Nephron progenitor cell (in vitro differentiated cells): ENCODE measurements at places on chromosomes 16 and 17.
A peak's percentile ranks its signal among the peaks of the same experiment; 100 is the strongest.

DNA sequence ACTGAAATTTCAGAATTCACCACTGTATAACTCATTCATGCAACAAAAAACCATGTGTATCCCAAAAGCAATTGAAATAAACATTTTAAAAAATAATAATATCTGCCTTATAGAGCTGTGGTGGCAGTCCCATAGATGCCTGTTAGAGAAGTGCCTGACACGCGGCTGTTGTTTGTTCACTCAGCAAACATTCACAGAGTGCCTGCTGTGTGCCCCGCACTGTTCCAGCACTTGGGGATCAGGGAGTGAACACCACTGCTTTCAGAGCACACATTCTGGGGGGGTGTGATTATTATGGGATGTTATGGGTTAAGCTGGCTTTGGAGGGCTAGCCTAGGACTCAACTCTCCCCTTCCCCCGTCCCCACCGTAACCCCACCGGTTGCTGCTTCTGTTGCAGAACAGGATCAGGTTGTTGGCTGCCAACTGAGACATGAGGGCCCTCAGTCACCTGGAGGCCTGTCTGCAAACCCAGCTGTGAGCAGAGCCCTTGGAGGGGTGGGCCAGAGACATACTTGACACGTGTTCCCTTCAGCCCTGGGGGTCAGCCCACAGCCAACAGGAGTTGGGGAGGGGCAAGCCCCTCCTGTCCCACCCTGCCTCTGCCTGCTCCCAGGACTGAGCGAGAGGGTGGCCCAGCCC lies 103.3 kb upstream of the CIBAR2 start:
- DNase-seq, result no peak

GRCh38 chr16:397736-398332 lies 835 bp downstream of the NME4 start:
- DNase-seq, result peak; percentile 80

GRCh38 chr17:42179911-42180410 lies 981 bp downstream of the KCNH4 start:
- peak; percentile 90 for DNase-seq

DNA sequence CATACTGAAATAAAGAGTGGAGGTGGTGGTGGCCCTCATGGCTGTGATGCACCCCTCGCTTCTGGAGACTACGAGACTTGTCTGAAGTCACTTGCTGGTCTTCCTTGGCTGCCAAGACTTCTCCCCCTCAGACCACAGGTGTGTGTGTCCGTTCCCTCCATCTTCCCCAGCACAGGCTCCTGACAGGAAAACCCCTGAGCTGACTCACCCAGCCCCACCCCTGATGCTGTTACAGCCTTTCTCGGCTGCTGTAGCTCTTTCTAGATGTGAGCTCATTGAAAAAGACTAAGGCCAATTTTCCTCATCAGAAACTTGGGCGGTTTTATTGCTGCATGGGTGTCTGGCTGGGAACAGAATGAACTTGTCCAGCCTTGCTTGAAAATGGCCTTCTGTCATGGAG lies 296.9 kb downstream of the TMEM114 start:
- no peak for DNase-seq

DNA sequence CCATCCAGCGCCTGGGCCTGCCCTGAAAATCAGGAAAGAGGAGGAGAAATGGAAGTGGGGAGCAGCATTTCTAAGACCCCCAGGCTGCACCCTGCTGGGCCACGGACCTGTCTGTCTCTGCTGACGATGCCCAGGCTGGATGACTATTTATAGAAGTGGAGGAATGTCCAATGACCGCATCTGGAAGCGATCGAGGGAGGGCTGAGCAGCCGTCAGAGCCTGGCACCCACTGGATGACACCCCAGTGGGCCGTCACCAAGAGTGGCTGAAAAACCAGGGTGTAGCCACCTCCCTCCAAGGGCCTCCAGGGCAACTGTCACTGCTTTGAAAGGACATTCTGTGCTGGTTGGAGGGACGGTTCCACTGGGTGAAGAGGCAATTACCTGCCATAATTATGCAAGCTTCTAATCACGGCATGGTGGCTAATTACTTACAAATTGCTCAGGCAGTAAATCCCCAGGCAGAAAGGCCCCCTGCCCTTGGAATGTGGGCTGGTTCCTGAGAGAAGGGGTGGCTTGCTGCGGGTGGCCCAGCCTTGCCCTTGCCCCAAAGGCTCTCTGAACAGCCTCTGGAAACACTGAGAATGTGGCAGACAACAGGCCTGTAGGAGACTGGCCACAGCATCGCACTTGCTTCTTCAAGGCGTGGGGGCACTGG lies 332.1 kb downstream of the C16orf95 start:
- DNase-seq, result peak; percentile 29

- no peak for DNase-seq
These were observed 17.6 kb upstream of the SP2 start for GRCh38 chr17:47878203-47879027.

- peak; percentile 18 for DNase-seq
These were observed 195.8 kb downstream of the IRX5 start for GRCh38 chr16:55126456-55126855.

DNA sequence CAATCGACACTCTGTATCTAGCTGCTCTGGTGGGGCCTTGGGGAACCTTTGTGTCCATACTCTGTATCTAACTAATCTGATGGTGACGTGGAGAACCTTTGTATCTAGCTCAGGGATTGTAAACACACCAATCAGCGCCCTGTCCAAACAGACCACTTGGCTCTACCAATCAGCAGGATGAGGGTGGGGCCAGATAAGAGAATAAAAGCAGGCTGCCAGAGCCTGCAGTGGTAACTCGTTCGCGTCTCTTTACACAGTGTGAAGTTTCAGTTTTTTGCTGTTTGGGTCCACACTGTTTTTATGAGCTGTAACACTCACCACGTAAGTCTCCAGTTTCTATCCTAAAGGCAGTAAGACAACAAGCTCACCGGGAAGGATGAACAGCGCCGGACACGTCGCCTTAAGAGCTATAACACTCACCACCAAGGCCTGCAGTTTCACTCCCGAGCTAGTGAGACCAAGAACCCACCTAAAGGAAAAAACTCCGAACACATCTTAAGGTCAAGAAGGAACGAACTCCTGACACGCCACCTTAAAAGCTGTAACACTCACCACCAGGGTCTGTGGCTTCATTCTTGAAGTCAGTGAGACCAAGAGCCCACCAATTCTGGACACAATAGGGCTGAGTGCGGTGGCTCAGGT lies 64.6 kb downstream of the KPNA2 start:
- DNase-seq, result no peak

GRCh38 chr17:6305613-6306360 lies 129.1 kb downstream of the AIPL1 start:
- DNase-seq, result no peak

DNA sequence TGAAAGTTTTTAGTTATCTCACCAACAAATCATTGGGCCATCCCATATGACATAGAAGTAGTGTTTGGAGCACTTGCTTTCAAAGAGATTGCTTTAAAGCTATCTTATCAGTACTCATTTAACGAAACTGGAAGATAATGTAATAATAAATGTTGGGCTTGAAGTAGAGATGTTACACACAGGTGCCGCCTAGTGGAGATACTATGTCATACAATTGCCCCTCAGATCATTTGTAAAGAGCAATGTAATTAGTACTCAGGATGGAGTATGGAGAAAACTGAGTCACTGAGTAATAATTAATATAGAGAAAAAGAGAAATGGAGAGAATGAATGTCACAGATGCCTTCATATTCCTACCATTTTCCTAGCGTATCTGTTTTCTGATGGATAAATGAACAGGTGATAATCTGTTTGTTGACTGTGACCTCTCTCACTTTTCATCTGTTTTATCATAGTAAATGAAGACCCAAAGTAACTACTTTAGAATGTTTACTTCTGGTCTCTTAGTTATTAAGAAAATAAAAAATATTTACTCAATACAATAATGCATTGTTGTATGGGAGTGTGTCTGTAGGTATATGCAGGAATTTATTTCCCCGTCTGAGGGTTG lies 80.4 kb downstream of the EFCAB5 start:
- peak; percentile 14 for DNase-seq
